Upper lobe of right lung (tissue), 1 donor: ENCODE measurements at places on chromosomes 3 and 15. TPM values are rescaled to one million over a fixed set of nuclear protein-coding genes. Genes with fewer than 3 reads are reported as not detected.
A peak's percentile ranks its signal among the peaks of the same experiment; 100 is the strongest.

GRCh38 chr3:127680798-127681221 is 8.1 kb downstream of the ABTB1 start:
- DNase-seq: peak; percentile 55

ADAMTS7 gene
- 9.1 TPM for total RNA-seq

PLA2G4F gene
- 104 TPM for total RNA-seq

- no peak for DNase-seq
These were observed 31.9 kb downstream of the PDIA5 start for GRCh38 chr3:123098426-123099330.

TGM5 gene
- total RNA-seq: not detected

SUCNR1 gene
- total RNA-seq: 2.7 TPM

SEMA5B gene
- 2.3 TPM for total RNA-seq

- no peak for DNase-seq
These were observed 6.1 kb upstream of the TICRR start for GRCh38 chr15:89569090-89569745.

SEMA3F gene
- 65.6 TPM for total RNA-seq

- no peak for DNase-seq
These were observed 120.9 kb upstream of the PDZRN3 start for GRCh38 chr3:73745526-73746191.

DNA sequence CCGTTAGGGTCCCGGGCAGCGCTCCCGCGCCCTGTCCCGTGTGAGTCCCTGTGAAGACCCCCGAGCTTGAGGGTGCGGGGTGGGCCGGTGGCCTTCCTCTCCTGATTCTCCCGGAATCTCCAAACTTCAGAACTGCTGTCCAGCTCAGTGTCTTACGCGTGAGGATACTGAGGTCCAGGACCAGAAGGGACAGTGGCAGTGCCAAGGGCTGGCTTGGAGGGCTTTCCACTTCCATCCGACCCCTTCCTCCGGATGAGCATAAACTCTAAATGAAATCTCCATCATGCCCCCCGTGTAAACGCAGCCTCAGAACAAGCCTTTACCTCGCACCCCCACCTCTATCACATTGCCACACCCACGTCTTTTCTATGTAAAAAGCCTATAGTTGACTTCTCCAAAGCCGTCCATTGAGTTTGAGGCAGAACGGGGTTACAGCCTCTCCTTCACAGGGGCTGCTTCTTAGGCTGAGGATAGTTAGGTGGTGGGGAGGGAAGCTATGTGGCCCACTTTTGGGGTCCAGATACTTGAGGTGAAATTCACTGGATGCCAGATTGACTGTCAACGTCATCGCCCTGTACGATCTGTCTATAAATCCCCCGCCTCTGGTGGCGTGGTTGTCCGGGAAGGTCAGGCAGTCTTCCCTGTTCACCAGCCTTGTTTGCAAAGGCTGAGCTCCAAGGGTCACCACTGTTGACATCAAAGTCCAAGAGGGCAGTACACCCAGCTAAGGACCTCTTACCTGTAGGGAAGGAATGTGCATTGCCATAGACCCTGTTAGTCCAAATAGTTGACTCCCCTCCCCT is 1.1 kb downstream of the EDEM1 start:
- peak; percentile 79 for DNase-seq

- DNase-seq: no peak
These were observed 90.0 kb downstream of the RBPMS2 start for GRCh38 chr15:64685230-64685888.

SSUH2 gene
- total RNA-seq: not detected

- no peak for DNase-seq
These were observed 497.8 kb downstream of the NAALADL2 start for GRCh38 chr3:175356899-175357324.

- DNase-seq: peak; percentile 82
These were observed 62.8 kb upstream of the MEX3B start for GRCh38 chr15:82108489-82109078.

STRC gene
- not detected for total RNA-seq

DNA sequence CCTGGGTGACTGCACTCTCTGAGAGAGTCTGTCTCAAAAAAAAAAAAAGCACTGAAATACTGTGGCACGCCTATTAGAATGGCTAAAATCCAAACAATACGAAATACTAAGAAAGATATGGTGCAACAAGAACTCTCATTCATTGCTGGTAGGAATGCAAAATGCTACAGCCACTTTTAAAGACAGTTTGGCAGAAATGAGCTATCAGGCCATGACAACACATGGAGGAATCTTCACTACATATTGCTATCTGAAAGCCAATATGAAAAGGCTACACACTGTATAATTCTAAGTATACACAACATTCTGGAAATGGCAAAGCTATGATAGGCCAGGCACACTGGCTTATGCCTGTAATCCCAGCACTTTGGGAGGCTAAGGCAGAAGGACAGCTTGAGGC is 18.8 kb downstream of the DPPA2 start:
- no peak for DNase-seq

ITIH4 gene
- total RNA-seq: 26.9 TPM

DNA sequence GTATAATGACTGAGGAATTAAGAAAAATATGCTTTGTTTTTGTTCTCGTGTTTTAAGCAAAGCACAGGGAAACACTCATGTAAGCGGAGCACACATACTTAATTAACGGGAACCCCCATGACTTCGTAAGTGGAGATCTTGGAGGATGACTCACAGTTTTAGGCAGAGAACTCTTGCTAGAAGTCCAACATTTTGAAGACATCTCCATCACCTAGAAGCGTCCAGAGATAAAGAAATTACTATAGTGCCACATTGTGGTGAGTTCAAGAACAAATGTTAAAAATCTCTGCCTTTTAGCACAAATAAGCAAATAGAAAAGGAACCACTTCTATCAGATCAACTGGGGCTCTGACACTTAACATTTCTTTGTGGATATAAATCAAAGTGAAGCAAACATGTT is 194.1 kb upstream of the ARHGEF26 start:
- no peak for DNase-seq
